Cardiac fibroblast (primary cell): ENCODE measurements at places on chromosomes 2 and 18.

DNA sequence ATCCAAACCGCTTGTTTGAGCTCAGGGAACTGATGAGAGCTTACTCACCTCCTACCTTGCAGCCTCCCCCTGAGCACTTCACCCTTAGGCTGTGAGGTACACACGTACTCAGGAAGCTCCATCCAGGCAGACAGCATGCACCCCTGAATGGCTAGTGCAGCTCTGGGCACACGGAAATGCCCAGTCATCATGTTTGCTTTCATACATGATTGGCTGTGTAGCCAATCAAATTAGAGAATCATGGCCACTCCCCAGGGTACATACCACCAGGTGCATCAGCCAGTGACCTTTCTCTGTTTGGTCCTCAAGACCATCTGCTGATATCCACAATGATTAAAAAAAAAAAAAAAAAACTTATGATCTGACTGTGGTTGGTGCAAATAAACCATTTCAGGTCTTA is 42.1 kb downstream of the RNF152 start:
- no peak for DNase-seq

- no peak for DNase-seq
Measured at GRCh38 chr2:214482728-214483127, 71.9 kb downstream of the VWC2L start.

DNA sequence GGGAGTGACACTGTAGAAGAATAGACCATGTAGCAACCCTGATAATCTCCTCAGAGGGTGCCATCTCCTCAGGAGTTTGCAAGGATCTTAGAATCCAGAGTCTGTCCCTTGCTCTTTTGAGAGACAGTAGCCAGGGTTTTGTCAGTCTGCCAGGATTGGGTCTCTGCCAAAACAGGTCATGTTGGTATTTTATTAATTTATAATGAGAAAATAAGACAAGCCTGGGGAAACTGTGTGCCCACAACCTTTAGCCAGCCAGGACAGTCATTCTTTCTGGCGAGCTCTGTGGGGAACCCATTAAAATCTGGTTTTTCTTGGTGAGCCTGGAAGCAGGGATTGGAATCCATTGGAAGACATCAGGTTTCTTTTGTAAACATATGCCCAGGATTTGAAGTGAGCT is 78.6 kb downstream of the PTPRM start:
- DNase-seq = no peak

GRCh38 chr2:13195270-13195669 is 478.5 kb downstream of the TRIB2 start:
- DNase-seq = no peak

- DNase-seq = peak; percentile 33
Measured at GRCh38 chr2:214019973-214020345, 390.9 kb upstream of the VWC2L start.

GRCh38 chr2:137886083-137886831 is 78.0 kb upstream of the HNMT start:
- DNase-seq = peak; percentile 9
